CD8-positive, alpha-beta memory T cell (primary cell): ENCODE measurements at places on chromosomes 12 and 14. TPM values are rescaled to one million over a fixed set of nuclear protein-coding genes. Genes with fewer than 3 reads are reported as not detected.

DNA sequence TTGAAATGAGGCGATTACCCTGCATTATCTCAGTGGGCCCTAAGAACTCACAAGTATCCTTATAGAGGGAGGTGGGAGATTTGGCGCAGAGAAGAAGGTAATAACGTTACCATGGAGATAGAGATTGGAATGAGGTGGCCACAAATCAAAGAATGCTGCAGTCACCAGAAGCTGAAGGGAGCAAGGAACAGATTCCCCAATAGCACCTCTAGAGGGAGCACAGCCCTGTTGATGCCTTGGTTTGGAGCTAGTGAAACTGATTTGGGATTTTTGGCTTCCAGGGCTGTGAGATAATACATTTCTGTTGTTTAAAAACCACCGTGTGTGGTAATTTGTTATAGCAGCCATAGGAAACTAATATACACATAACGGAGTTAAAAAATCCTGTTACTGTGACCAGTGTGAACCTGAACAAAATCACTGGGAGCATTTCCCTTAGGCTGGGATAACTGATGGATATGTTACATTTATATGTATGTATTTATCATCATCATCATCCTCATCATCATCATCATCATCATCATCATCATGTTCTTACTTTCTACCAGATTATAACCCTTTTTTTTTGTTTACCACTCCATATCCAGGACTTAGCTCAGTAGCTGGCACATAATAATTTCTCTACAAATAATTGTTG, 100.3 kb downstream of the LIN7A start:
- no peak for DNase-seq

USP44 gene
- 3.2 TPM for polyA plus RNA-seq

DNA sequence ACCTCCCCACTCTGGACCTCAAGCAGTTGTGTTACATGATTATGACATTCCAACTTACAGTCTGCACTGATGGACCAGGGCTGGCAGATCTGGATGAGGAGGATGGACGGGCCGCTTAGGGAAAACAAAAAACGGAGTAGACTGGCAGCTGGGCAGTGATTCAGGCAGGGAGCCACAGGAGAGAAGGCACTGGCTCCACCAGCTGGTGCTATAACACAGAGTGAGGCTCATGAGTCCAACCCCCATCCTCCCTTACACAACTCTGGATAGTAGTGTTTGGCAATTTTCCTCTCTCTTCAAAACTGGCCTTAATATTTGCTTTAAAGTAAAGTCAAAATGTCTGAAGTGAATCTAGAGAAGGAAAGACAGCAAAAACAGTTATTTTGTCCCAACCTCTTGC, 9.7 kb upstream of the RIC8B start:
- no peak for DNase-seq

HIGD1C gene
- not detected for polyA plus RNA-seq

- no peak for DNase-seq
Observed at GRCh38 chr14:61498303-61498702, 176.9 kb downstream of the PRKCH start.

DNA sequence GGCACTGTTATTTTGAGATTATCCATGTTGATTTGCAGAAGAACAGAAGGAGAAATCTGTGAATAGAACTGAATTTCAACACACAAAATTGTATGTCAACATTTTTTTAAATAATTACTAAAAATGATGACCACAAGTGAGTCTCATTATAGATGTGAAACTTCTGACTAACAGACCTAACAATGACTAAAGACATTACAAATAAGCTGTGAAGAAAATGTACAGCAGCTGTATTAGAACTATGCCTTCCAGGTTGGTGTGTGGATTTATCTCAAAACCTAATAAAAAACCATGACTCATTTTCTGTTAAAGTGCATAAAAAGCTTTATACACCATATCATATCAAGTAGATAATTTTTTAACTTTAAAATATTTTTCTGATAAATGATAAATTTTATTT, 22.5 kb upstream of the FOXG1 start:
- DNase-seq = no peak

DNA sequence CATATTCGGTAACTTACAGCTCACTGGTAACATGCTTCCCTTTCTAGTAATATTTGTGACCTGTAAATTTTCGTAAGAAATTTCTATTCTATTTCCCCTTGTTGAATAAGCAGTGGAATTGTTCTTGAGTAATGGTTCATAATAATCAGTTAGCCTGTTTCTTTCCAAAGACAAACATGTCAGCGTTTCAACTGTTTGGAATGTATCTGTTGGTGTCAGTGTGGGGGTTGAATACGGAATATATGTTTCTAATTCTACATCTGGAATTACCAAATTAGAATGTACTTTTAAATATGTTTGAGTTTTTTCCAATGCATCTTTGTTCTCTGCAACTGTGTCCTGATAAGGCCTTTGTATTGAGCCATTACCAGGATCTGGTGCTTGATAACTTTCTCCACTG, 2.0 kb downstream of the BBS10 start:
- DNase-seq = no peak

OASL gene
- 21.2 TPM for polyA plus RNA-seq

DNA sequence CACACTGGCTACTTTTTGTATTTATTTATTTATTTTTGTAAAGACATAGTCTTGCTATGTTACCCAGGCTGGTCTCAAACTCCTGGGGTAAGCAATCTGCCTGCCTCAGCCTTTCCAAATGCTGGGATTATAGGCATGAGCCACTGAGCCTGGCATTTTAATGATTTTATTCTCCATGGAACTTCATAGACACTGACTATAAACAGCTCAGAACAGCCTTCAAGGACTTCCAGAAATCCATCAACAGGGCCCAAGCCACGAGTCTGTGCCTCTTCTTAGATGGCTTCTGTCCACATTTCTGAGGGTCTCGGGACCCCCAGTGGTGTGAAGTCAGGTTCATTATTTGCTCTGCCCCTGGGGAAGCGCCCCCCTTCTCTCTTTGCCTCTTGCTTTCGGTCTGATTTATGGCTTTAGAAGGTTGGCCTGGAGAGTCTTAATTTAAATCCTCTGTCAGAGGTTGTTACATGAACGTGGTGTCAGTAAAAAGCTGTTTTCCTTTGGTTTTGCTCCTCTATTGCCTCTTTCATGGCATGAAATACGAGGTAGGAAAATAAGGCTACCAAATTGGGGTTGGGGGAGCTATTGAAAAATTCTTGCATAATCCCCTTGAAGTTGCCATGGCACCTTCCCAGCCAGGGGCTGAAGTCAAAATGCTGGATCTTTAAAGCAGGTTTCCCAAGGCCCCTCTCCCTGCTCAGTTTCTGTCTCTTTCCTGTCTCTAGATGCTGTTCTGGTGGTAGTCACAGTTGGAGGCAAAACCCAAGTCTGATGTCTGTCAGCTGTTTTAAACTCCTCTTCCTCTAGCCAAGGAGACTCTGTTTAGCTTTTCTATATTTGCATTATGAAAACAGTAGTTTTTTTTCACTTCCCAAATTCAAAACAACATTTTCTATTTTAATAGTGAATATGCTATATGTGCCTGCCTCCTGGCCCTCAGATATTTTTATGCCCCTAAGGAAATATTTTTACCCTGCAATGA, 129.4 kb downstream of the SMOC1 start:
- no peak for DNase-seq

LLPH gene
- 49.3 TPM for polyA plus RNA-seq

APOLD1 gene
- 0.68 TPM for polyA plus RNA-seq

GRCh38 chr14:69999261-69999674, 120.1 kb downstream of the SMOC1 start:
- DNase-seq = no peak

- no peak for DNase-seq
Observed at GRCh38 chr12:49537752-49538509, 899 bp upstream of the KCNH3 start.

- no peak for DNase-seq
Observed at GRCh38 chr12:14113031-14113430, 131.6 kb upstream of the GRIN2B start.

- no peak for DNase-seq
Observed at GRCh38 chr14:23638414-23639047, 2.4 kb downstream of the DHRS2 start.

DNA sequence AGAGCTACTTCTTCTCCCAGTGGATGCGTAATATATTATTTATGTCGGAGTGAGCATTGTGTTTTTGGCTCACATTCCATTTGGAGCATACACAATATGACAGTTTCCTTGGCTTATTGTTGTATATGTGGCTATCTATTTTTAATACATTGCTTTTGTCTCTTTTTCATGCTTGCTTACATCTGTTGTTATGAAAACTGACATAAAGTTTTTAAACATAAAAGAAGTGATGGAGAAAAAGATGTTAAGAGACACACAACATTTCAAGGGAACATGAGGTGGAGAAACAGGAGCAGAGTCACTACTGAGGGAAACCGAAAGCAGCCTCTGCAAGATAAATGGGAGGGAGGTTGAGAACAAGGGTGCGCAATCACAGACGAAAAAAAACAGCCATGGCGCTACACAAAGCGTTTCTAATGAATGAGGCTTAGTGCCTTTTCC, 228.4 kb upstream of the NPAS3 start:
- DNase-seq = no peak

DNA sequence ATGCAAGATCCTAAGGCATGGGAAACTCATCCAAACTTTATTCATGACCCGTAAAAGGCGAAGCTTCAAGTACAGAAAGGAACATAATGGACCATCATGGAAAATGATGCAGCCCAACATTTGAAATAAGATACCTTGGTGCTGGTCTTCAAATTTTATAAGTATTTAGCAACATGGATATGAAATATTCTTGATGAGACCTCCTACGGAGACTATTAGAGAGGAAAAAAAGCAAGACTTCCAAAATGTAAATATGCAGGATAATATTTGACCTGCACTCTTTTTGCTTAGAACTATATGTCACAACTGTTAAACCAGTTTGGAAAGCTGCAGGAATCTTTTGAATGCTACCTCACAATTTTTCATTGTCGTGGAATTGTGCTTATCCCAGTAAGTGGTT, 168.8 kb upstream of the ARID2 start:
- DNase-seq = no peak

DNA sequence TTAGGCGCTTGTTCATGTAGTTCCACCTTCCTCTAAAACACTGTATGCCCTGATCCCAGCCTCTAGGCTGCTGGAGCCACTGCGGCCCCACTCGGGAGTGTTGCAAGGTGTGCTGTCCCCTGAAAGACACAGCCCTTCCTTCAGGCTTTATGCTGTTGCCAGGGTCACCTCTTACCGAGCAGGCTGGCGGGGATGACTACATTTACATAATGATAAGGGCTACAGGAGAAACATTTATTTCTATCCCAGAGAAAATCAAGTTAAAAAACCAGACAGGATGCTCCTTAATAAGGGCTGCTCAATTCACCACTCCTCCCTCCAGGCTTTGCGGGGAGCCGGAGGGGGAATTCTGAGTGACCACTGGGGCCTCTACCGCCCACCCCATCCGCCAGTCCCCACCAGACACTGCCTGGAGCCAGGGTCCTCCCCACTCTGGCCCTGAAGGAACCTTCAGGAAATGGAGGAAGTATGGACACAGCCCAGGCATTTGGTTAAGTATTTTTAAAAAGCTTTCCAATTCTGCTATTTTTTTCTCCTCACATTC, 200.6 kb downstream of the TTC7B start:
- DNase-seq = no peak

- no peak for DNase-seq
Observed at GRCh38 chr14:104119488-104120251, 18.7 kb upstream of the KIF26A start.

GRCh38 chr12:11771895-11772502, 122.5 kb downstream of the ETV6 start:
- no peak for DNase-seq

HPD gene
- not detected for polyA plus RNA-seq

DNA sequence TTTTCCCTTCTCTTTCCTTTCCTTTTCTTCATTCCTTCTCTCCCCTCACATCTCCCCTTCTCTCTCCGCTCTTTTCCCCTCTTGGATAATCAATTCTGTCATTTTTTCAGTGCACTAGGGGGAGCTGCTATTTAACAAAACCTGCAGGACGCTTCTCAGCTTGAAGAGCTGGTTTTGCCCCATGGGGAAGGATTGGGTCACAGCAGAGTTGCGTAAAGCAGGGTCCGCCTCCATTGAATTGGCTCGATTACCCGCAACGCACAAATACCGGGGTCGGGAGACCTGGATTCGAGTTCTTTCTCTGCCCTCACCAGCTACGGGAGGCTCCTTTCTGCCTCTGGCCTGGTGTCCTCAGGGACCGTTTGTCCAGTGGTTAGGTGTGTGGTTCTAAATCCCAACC, 42.1 kb upstream of the CHGA start:
- DNase-seq = no peak

RNU4-1 gene
- polyA plus RNA-seq = not detected

DNA sequence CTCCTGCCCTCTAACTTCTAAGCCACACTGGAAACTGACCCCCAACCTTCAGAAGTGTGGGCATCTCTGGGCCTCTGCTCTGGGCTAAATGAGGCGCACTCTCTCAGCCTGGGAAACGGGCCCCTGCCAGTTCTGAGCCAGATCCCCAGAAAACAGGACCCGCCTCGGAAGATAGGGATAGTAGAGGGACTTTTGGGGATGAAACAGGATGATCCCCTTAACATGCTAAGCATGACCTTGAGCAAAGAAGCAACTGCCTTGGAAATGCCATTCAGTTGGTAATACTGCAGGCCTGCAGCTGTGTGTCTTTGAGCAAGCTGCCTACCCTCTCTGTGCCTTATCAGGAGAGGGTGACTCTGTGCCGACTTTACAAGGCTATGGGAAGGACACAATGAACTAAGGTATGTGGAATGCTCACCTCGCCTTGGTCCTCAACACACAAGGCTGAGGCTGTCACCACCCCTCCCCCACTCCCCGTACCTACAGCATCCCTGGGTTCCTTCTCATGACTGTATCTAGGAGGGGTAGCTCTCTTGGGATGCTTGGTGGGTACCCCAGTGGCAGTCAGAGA, 54.0 kb downstream of the NCOR2 start:
- no peak for DNase-seq

- DNase-seq = no peak
Observed at GRCh38 chr14:74902941-74903705, 19.9 kb downstream of the RPS6KL1 start.

DNA sequence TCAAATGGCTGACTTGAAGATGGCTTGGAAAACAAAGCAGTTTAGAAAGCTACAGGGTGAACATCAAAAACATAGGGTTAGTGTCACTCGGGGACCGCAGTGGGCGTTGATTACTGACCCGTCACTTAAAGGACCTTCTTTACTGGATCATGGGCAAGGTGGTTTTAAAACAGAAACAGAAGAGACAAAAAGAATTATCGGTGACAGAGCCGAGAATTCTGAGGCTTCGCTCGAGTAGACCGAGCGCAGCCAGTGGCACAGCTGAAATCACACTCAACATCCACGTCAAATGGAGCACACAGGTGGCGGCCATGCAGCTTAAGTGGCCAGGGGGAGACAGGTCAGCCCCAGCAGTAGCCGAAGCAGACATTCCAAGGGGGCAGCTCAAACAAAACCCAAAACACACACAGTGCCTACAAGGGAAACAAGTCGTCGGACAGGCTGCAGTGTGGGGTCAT, 17.3 kb downstream of the SNRNP35 start:
- DNase-seq = no peak

- no peak for DNase-seq
Observed at GRCh38 chr14:92637228-92637627, 111.2 kb downstream of the LGMN start.

GRCh38 chr12:108854451-108855283, 2.7 kb downstream of the SSH1 start:
- no peak for DNase-seq

- DNase-seq = no peak
Observed at GRCh38 chr14:33682760-33683159, 268.1 kb downstream of the EGLN3 start.

C1QL4 gene
- not detected for polyA plus RNA-seq
